ENCODE measurements at places on chromosomes 6 and 20.

- no peak for DNase-seq
These were observed 59.9 kb upstream of the PMEPA1 start for GRCh38 chr20:57769756-57770155.

- no peak for DNase-seq
These were observed 8.4 kb upstream of the NUS1 start for GRCh38 chr6:117666881-117667280.

DNA sequence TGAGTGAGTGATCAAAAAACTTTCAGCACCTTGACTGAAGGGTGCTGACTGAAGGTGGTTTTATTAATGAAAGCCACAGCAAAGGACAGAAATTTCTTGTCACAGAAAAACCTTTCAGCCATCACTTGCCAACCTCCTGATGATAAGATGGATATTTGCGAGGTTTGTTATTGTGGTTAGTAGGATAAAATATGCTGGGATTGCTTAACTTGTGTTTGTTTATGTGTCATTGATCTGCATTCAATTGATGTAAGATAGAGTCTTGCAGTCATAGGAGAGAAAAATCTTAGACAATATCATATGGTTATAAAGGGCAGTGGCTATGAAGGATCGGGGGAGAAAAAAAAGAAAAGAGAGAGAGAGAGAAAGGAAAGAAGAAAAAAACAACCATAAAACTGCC, 1.2 kb downstream of the TSBP1 start:
- no peak for DNase-seq

DNA sequence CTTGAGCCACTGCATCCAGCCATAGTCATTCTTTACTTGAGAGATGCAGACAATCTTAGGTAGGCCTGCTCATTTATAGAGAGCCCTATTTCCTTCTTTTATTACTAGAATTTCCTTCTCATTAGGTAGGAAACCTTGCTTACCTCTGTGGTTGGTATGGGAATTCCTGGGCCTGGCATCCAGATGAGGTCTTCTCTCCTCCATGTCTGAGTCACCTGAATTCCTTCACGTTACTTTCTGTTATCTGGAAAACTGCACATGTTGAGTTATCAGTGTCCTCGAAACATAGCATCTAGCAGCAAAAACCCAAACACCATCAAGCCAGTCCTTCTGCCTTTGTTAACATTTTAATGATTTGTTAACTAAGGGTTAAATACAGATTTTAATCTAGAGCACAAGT, 2.2 kb downstream of the ZNFX1 start:
- no peak for DNase-seq

DNA sequence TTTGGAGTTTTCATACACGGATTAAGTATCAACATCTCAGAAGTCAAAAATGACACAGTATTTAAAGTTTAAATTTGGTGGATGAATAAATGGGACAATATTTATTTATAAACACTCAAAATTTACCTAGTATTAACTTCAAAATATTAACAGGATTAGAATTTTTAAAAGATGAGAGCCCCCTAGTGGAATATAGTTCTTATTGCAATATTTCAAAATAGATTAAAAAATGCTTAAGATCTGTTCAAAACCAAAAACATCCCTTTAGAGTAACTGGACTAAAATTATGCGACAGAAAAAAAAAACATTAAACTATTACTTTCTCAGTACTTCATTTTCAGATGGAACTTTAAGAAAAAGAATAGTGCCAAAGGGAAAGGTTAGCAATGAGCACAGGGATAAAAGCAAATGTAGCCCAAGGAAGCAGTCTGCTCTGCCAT, 56.6 kb downstream of the SNX14 start:
- no peak for DNase-seq

- no peak for DNase-seq
These were observed 77.9 kb upstream of the CITED2 start for GRCh38 chr6:139452148-139452876.

- no peak for DNase-seq
These were observed 1.6 kb upstream of the MDGA1 start for GRCh38 chr6:37699138-37699766.

GRCh38 chr6:11076540-11076939, 17.1 kb upstream of the SMIM13 start:
- no peak for DNase-seq

- DNase-seq: no peak
These were observed 24.0 kb downstream of the IL20RA start for GRCh38 chr6:137020776-137021175.

DNA sequence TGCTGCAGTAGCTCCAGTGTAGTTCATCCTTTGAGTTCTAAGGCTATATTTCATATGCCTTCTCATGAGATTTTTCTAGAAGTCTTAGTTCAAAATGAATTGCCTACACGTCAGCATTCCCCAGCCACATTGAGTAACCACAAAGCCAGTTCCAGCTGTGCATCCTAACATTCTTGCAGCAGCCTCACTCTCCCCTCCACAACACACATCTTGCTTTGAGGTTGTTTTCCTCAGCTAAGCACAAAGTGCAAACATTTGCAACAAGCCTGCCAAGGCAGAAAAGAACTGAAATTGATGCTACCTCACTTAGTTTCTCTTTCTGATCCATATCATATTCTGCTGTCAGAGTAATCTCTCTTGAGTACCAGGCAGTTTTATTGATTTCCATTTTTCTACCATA, 160.7 kb upstream of the KCNQ5 start:
- DNase-seq: no peak

- no peak for DNase-seq
These were observed 1513.7 kb downstream of the GRIK2 start for GRCh38 chr6:102907181-102907580.

DNA sequence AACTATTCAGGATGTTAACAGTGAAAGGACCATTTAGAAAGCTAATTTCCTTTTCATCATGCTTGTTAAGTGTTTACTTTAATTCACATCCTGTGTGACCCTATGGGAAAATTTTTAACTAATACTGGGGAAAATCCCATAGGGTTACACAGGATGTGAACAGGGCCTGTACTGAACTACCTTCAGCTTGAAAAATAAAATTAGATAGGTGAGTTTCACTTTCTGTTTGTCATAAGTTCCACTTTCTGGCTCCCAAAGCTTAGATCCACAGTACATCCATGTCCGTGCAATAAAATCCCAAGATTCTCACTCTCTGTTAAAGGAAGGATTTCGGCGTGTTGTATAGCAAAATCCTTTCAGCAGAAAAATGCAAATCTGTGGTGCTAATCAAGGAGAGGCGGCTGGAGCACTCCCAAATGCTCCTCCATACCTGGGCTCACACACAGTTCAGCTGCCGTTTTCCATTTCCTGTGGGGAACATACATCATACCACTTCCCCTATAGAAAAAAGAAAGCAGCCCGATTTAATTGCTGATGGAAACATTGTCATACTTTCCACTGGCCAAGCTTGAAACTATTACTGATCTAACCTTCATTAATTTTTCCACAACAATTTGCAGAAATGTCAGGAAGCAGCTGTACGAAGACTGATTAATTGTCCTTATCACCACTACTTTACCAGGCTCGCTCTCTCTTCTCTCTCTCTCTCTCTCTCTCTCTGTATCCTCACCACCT, 125.2 kb downstream of the HIVEP2 start:
- no peak for DNase-seq

GRCh38 chr6:87484491-87484890, 11.7 kb downstream of the SLC35A1 start:
- DNase-seq: no peak

GRCh38 chr6:5529015-5529414, 267.7 kb downstream of the FARS2 start:
- DNase-seq: no peak

DNA sequence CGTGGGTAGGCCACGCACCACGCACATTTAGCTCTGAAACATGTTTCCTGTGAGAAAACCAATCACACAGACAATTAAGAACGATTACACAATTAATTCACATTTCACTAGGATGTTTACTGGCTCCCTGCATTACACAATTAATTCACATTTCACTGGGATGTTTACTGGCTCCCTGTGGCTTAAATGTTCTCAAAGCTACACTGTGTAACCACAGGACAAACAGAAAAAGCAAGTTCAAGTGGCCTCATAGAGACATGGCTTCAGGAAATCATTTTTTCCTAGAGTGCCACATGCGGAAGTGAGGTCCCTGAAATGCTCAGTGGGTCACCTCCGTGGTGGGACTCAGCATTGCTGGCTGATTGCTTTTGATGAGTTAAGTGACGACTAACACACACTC, 61.7 kb upstream of the XRN2 start:
- no peak for DNase-seq

All from retina (tissue), 1 donor.